ENCODE measurements at places on chromosomes 4 and X.

GRCh38 chrX:57906790-57907189, 3.5 kb downstream of the ZXDA start:
- no peak for DNase-seq

DNA sequence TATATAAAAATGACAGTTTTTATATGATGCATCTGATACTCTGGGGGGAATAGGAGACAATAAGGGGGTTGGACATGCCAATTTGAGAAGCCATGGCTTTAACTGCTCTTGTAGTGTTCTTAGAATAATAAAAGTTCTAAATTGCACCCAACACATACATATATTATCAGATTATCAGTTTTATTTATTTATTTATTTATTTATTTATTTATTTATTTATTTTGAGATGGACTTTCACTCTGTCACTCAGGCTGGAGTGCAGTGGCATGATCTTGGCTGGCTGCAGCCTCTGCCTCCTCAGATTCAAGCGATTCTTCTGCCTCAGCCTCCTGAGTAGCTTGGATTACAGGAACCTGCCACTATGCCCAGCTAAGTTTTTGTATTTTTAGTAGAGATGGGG, 356.8 kb downstream of the TLL1 start:
- DNase-seq = no peak

- DNase-seq = no peak
Measured at GRCh38 chrX:10199212-10199611, 42.4 kb downstream of the CLCN4 start.

- no peak for DNase-seq
Measured at GRCh38 chr4:5962416-5962815, 55.8 kb downstream of the C4orf50 start.

DNA sequence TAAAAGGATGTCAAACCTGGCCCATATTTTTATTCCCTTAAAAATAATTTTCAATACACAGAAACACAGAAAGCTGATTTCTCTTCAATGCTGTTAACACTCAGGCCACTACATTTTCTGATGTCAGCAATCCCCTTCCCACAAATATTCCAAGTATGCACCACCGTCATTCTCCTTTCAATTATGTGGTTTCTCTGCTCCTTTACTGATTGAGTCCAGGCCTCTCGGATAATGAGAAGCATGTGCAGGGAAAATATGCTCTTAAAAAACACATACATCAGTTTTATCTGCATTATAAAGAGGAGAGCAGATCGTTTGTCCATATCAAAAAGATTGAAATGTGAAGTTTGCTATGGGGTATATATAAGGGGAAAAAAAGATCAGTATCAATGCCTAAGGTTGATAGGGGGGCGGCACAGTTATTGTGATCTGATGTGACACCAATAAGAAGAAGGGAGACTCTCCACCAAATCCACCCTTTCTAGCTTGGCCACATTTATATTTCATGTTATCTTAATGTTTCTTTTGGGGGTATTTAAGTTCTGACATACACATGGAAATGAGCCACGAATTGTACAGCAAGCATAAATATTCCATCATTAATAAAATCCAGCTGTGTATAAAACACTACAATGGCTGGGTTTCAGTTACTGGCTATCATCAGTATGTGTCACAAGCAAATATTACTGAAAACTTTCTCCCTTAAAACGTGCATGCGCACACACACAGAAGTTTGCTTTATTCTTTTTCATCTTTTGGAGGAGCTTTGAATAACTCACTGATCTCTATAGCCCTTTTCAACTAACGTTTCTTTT, 6.4 kb downstream of the AMOT start:
- no peak for DNase-seq

GRCh38 chr4:147638365-147638764, 21.2 kb downstream of the TMEM184C start:
- DNase-seq = no peak

- no peak for DNase-seq
Measured at GRCh38 chr4:134906404-134907023, 704.9 kb upstream of the PABPC4L start.

DNA sequence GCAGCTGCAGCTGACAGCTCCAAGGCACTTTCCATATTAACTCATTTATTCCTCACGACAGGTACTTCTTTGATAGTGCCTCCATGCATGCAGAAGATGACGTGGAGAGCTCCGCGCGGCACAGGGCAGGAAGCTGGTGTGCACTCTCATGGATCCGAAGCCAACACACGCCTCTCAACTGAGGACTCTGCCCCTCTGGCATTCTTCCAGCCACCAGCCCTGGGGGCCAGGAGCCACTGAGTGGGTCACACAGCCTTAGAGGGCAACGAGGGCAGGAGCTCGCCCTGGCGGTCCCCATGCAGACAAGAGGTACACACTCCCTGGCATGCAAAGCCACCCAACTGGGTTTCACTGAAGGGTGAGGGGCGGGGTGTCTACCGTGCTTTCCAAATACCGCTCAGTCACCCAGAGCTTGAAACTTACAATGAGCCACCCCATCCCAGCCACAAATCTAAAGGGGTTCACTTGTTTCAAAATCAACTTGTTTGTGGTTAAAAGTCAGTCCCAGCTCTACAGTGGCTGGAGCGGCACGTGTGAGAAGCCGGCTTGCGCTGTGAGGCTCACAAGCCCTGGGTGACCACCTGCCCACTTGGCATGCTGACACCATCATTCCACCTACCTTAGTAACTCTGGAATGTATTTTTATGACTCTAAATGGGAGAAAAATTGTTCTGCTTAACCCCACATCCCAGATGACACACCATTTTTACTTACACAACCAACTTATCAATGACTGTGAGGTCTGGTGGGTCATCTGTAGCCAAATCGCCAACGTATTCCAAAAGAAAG, 16.2 kb downstream of the NOP14 start:
- no peak for DNase-seq

DNA sequence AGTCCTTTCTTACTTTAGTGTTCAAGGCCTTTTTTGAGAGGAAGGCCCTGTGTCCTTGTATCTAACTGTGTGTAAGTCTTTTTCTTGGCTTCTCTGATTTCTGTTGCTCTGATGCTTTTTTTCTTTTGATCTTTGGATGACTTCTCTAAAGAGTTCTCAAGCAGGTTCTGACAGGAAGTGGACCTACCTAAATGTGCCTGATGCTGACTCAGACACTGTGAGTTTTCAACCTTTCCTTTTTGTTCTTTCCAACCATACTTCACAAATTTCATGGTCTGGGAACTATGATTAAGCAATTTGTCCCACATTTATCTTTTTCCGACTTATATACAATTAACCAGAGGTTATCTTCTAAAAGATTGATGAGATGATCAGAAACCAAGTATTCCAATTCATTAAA, 96.5 kb downstream of the SYTL5 start:
- DNase-seq = no peak

GRCh38 chr4:44149282-44149681, 299.3 kb downstream of the KCTD8 start:
- no peak for DNase-seq

DNA sequence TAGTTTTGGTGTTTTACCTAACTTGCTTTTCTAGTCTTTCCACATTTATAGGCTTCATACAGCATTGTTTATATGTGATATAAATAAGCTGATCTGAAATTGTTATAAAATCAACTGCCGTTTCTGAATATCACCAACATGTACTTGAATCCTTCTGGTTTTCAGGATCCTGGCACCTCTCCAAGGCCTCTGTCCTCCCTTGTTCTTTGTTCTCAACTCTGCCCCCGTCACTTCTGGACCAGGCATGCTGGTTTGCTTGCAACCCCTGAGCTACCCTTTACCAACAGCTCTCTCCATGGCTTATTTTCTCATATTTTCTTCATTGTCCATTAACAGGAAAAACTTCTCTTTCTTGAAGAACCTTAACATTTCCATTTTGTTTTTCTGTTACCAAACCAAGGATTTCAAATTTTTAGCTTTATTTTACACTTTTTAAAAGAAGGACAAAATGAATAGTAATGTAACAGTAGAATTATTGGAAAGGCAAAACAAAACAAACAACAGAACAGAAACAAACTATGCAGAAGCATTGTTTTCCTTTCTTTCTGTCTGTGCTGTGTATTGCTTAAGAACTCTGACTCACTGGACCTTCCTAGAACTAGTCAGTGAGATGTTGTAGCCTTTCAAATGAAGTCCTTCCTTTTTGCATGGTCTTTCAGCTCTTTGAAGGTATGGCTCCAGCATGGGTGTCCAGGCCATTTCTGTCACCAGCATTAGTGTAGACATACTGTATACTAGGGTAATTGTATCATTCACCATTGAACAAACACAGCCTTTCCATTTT, 44.8 kb downstream of the BANK1 start:
- DNase-seq = peak; percentile 66

All from NCI-H1105 (cell line).